Effector CD4-positive, alpha-beta T cell (primary cell): ENCODE measurements at places on chromosomes 11 and 22.
A peak's percentile ranks its signal among the peaks of the same experiment; 100 is the strongest.

- no peak for DNase-seq
Measured at GRCh38 chr11:14308114-14308896, 50.7 kb downstream of the RRAS2 start.

- DNase-seq = no peak
Measured at GRCh38 chr22:36154423-36154945, 6.1 kb downstream of the APOL3 start.

DNA sequence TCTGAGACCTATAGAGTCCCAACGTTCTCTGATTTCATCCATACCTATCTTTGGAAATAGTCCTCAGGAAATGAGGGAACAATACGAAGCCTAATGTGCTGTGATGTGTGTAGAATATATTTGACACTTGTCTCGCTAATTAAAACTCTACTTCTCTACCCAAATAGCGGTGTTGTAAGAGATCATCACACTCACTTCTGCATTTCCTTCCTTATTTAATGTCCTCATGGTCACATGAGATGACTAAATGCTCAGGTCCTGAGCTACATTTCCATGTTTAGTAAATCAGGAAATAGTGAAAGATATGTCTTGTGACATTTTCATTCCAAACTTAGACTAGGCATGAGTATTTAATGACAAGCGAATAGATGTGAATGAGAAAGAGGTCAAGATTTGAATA lies 112.3 kb downstream of the MAML2 start:
- DNase-seq = no peak

GRCh38 chr11:73227571-73228211 lies 9.6 kb downstream of the P2RY2 start:
- DNase-seq = no peak

- no peak for DNase-seq
Measured at GRCh38 chr22:31107894-31108218, 488 bp upstream of the SELENOM start.

- DNase-seq = no peak
Measured at GRCh38 chr22:34534101-34534500, 531.9 kb upstream of the ISX start.

DNA sequence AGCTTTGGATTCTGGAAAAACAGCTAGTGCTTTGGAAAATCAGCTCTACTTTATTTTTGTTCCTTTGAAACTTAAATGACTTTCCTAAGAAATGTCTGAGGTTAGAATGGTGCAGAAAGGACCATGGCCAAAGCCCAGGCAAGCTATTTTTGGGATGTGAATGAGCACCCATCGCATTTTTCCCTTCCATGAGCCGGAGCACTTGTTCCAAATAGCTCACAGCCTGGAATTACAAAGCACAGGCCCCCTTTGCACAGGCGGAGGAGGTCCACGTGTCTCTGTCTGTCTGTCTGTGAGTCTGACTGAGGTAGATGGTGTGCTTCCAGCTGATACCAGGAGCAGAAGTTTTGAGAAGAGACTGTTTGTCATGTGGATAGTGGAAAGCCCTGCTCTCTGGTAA lies 50.7 kb downstream of the MICAL2 start:
- no peak for DNase-seq

DNA sequence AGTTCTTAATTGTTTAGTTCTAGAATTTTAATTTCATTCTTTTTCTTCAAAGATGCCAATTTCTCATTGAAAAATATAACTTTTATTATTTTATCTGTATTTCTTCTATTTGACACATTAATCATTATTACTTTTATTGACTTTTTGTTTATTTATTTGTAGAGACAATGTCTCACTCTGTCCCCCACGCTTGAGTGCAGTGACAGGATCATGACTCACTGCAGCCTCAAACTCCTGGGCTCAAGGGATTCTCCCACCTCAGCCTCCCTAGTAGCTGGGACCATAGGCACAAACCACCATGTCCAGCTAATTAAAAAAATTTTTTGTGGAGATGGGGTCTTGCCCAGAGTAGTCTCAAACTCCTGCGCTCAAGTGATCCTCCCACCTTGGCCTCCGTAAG lies 30.3 kb upstream of the FBLN1 start:
- DNase-seq = no peak

- DNase-seq = no peak
Measured at GRCh38 chr22:36577019-36577418, 48.1 kb upstream of the EIF3D start.

GRCh38 chr11:63849691-63850090 lies 10.8 kb downstream of the MARK2 start:
- no peak for DNase-seq

DNA sequence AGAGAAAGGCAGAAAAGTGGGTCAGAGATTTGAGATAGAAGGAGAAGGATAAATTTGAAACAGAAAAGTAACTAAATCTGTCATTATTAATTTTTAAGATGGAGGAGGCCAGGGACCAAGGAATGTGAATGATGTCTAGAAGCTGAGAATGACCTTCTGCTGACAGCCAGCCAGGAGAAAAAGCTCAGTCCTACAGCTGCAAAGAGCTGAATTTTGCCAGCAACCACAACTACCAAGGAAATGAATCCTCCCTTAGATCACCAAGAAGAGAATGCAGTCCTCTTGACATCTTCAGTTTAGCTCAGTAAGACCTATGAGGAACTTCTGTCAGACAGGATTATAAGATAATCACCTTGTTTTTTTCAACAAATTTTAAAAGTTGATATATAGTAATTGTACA lies 538.2 kb downstream of the LRRC4C start:
- no peak for DNase-seq

DNA sequence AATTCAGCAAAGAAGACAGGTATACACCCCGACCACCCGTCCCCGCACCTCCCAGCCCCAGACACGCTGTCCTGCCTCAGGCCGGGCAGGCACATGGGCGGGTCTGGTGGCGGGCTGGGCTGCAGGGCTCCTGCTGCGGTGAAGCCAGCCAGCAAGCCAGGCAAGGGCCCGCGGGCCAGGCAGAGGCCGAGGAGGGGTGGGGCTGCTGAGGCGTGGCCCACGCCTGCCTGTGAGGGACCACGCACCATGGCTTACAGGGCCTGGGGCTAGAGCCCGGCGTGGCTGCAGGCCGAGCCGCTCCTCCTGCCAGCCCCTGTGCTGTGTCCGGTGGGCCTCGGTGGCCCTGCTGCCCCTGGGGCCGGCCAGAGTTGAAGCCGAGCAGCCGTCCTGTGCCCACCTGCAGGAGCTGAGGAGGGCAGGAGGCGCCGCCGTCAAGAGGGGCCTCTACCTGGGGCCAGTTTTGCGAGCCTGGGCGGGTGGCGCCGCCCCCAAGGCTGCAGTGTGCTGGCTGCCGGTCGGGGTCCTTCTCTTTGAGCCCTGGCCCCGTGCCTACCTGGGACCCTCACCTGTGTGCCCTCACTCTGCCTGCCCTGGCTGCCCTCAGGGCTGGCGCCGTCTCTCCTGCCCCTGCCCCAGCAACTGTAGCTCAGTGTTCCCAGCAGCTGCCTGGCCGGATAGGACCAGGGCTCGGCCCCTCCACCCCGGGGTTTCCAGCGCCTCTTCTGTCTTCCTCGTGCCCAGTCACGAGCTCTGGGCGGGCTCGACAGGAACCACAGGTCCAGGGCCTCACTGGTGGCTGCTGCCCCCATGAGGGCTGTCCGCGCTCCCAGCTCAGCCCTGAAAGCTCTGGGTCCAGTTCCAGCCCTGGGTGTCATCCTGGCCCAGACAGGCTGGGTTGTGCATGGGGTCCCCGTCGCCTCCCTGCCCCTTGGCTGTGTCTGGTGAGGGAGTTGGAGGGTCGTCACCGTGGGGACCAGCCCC lies 38.4 kb downstream of the MOB2 start:
- DNase-seq = no peak

- DNase-seq = no peak
Measured at GRCh38 chr11:65992056-65992455, 9.9 kb downstream of the EIF1AD start.

DNA sequence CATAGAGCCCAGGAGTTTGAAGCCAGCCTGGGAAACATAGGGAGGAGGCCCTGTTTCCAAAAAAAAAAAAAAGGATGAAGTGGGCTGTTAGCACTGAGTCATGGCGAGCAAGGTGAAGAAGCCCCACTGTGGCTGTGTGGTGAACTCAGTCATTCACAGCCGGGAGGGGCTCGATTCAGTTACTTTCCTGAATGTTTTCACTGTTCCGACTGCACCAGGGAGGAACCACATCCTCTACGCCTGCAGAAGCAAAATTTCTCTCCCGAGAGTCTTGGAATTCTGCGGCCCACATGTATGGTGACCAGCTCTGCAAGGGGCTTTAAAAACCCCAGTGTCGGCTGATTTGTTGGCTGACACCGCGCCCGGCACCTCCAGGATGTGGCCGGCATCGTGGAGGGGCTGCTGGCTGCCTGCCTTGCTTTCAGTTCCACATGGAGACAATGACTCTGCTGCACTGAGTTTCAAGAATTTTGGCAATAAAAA lies 27.8 kb upstream of the GRAMD4 start:
- DNase-seq = no peak

DNA sequence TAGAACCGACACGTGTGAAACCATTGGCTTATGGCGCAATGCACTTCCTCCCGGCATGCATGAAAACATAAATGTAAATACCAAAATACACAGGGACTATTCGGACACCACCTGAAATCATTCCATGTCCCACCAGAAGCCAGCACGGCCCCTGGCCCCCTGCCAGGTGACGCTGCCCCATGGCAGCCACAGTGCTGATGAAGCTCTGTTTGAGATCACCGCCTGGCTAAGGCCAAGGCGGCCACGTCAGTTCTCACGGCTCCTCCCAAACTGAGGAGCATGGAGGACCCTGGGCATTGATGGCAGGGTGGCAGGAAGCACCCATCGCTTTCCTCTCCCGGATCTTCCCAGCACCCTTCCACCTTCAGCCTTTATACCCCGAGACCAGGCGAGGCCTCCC lies 89.5 kb downstream of the CDKN1C start:
- peak; percentile 0 for DNase-seq

DNA sequence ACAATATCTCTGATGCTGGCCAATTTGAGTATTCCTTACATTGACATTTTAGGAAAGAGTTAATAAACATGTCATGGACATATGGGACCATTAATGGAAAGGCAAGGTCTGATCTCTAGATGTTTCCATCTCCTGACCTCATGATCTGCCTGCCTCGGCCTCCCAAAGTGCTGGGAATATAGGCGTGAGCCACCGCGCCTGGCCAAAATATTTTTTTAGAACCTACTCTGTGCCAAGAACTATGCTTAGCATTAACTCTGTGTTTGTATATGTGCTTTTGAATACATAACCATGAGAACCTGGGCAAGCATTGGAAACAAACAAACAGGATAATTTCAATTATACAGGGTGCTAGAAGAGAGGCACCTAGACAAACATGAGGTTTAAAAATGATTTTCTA lies 123.2 kb downstream of the ATG16L2 start:
- DNase-seq = no peak

GRCh38 chr11:115642660-115643059 lies 138.4 kb upstream of the CADM1 start:
- DNase-seq = no peak

DNA sequence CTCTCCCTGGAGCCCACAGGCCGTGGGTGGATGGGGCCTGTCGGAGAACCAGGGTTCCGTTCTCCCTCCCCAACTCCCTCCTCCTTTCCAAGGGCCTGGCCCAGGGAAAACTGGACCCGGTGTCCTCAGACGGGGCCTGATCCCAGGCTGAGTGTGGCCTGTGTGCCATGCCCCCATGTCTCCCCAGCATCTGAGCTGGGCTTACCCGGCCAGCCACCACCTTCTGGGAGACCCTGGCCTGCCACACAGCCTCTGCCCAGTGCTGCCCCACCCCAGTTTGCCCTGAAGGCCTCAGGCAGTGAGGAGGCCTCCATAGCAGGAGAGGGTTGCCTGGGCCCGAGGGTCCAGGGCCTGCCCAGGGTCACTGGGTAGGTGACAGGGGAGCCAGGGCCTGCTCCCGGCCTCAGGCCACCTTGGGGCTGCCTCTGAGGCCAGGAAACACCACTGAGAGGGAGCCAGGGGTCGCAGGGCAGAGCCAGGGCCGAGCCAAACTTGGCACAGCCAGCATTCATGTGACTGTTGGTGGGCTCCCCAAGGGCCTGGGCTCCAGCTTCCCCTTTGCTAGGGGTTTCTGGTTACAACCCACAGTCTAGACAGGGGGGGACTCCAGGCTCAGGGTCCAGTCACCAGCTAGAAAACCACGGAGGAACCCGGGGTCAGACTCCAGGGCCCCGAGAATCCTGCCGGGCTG lies 590 bp upstream of the IFITM10 start:
- DNase-seq = no peak

DNA sequence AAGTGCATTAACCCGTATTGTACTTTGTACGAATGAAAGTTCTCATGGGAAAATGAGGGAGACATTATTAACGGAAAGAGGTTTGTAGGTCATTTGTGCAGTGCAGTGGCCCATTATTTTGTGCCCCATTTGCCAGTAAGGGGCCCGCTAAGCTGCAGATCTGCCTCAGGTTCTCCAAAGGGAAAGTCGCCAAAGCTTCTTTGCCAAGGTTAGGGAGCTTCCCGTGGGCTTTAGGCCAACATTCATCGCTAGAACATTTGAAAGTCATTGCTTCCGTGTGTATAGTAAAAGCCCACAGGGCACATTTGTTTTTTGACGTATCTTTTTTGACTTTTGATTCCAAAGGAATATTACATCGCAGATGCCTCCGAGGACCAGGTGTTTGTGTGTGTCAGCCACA lies 61.0 kb upstream of the SORL1-AS1 start:
- DNase-seq = no peak

DNA sequence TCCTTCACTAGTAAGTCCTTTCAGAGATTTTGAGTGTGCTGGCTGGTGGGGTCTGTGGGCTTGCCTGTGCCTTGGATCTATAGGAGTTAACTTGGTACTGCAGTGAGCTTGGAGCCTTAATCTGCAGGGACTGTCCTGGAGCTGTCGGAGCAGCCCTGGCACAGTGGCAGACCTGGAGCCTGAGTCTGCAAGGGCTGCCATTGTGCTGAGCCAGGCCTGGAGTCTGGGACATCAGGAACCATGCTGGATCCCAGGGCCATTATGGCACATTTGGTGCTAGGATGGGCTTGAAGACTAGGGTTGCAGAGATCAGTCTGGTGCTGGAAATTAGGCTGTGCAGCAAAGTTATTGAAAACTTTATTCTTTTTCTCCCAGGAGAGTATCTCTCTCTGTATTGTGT lies 665.4 kb downstream of the METTL15 start:
- no peak for DNase-seq

GRCh38 chr11:117644403-117645155 lies 152.4 kb downstream of the DSCAML1 start:
- no peak for DNase-seq

DNA sequence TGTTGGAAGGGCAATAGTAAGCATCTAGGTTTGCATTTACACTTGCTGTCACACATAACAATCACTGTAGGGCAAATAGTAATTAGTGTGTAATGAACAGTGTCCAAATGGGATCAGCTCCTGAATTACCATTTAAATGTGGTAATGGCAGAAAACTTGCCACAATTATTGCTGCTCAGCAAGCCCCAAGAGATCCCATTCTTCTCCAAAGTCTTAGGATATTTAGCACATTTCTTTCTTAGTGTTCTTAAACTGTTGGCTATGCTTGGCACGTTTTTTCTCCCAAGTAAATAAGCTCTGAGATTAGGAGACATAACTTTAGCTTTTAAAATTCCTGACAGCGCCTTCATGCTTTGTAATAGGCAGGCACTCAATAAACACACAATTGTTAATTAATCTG lies 1037.0 kb downstream of the DLG2 start:
- DNase-seq = no peak

GRCh38 chr11:87954476-87954875 lies 220.8 kb downstream of the RAB38 start:
- no peak for DNase-seq
